ENCODE measurements at places on chromosomes 6 and 20.

GRCh38 chr6:137219664-137220252 is 573 bp upstream of the IFNGR1 start:
- no peak for DNase-seq
- no peaks in the 10 kb centered on the region for H3K27me3 ChIP-seq

- H3K36me3 ChIP-seq = no peaks in the 10 kb centered on the region
- H3K4me3 ChIP-seq = no peak overlapping the region
- no peaks in the 10 kb centered on the region for H3K4me1 ChIP-seq
- no peak for DNase-seq
- H3K27ac ChIP-seq = no peak overlapping the region
Measured at GRCh38 chr6:118580585-118581419, 32.7 kb downstream of the PLN start.

GRCh38 chr20:62133051-62133845 is 9.9 kb downstream of the PSMA7 start:
- no peak for DNase-seq
- H3K27ac ChIP-seq = no peak overlapping the region
- H3K36me3 ChIP-seq = peaks cover 87% of the 10 kb centered on the region

GRCh38 chr20:5973172-5973571 is 22.7 kb downstream of the MCM8 start:
- DNase-seq = no peak
- no peaks in the 10 kb centered on the region for H3K4me1 ChIP-seq
- H3K4me3 ChIP-seq = no peak overlapping the region

GRCh38 chr6:45483021-45483420 is 105.3 kb upstream of the SUPT3H start:
- peaks cover 26% of the 10 kb centered on the region for H3K4me1 ChIP-seq
- no peak overlapping the region for H3K27ac ChIP-seq
- H3K27me3 ChIP-seq = no peaks in the 10 kb centered on the region
- no peak overlapping the region for H3K4me3 ChIP-seq
- no peaks in the 10 kb centered on the region for H3K36me3 ChIP-seq
- no peak for DNase-seq

DNA sequence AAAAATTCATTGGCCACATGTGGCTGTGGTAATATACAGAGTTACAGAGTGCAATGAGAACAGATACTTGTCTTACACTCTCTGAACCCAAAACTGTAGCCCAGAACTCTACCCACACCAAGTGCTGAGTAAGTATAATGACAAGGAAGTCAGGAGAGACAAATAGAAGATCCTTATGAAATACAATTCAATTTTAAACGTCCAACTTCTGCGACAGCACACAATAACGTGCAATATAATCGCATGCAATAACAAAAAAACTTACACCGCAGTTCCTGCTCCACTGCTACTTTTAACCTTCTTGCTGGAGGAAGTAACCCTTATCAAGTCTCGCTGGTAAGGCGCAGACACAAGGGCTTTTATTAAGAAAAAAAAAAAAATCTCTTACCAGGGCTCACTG is 881 bp downstream of the SFT2D1 start:
- no peaks in the 10 kb centered on the region for H3K36me3 ChIP-seq
- H3K27ac ChIP-seq = peak overlapping the region; percentile 64
- no peaks in the 10 kb centered on the region for H3K27me3 ChIP-seq
- DNase-seq = peak; percentile 27

DNA sequence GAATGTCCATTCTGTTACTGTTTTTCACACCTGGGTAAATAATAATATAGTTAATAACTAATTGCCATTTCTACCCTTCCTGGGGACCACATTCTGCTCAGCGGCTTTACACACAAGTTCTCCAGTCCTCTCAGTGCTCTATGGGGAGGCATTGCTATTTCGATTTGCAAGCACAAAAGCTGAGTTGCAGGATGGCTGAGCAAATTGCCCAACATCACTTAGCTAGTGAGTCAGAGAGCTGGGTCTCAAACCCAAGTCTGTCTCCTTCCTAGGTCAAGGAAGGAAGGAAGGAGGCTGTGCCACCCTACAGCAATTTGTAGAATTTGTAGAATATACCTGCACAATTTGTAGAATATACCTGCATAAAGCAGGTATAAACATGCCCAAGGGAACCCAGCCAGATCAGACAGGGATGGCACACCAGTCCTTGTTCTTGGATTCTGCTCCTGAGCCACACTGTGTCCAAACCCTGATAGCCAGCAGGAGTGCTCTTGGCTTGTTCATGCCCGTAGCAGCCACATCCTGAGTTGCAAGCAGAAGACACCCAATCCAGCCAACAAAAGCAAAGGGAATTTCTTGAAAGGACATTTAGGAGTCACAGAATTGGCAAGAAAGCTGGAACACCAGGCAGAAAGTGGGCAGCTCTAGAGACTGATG is 56.9 kb downstream of the LY86 start:
- no peak for DNase-seq
- H3K4me1 ChIP-seq = no peaks in the 10 kb centered on the region
- H3K27me3 ChIP-seq = no peaks in the 10 kb centered on the region
- no peak overlapping the region for H3K27ac ChIP-seq

DNA sequence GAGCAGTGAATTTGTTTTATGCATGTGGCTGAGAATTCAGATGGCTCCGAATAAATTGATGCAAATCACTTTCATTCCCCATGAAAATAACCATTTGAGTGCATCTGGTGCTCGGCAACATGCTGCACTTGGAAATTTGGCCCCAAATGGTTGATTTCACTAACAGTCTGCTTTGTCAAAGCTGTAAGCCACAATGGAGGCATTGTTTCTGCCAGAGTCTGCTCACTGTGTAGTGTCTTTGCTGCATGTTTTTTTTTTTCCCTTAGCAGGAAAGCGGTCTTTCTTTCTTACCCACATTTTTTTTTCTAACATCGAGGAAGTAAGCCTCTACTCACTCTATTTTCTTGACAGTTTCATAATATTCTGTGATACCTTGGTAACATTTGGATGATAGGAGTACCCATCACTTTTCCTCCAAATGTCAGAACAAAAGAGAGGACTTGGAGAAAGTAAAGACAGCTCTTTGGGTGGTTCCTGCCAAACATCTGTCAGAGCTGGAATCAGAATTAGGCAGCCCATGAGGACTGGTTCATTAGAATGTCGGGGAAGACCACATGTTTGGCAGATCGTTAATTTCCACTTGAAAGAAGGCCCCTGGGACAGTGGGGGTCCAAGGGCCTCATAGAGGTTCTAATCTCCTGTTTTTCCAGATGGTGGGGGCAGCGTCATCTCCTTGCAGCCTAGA is 149.5 kb downstream of the DOK5 start:
- H3K4me1 ChIP-seq = no peaks in the 10 kb centered on the region
- DNase-seq = no peak
- no peaks in the 10 kb centered on the region for H3K27me3 ChIP-seq
- no peaks in the 10 kb centered on the region for H3K36me3 ChIP-seq
- no peak overlapping the region for H3K4me3 ChIP-seq

DNA sequence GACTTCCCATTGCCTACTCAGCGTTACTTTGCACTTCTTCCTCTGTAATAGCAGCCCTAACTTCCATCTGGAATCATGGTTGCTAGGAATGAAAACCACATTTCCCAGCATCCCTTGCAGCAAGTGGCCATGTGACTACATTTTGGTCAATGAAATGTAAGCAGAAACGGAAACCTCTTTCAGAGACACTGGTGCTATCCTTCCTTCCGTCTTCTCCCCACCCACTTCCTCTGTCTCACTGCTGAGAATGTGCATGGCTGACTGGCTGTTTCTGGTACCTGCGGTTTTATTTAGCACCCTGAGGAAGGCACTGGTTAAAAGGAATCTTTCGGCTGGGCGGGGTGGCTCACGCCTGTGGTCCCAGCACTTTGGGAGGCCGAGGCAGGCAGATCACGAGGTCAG is 107.4 kb downstream of the SCML4 start:
- no peaks in the 10 kb centered on the region for H3K27me3 ChIP-seq
- no peak overlapping the region for H3K4me3 ChIP-seq
- peaks cover 33% of the 10 kb centered on the region for H3K36me3 ChIP-seq
- no peak overlapping the region for H3K27ac ChIP-seq
- peak; percentile 92 for DNase-seq
- peaks cover 66% of the 10 kb centered on the region for H3K4me1 ChIP-seq

DNA sequence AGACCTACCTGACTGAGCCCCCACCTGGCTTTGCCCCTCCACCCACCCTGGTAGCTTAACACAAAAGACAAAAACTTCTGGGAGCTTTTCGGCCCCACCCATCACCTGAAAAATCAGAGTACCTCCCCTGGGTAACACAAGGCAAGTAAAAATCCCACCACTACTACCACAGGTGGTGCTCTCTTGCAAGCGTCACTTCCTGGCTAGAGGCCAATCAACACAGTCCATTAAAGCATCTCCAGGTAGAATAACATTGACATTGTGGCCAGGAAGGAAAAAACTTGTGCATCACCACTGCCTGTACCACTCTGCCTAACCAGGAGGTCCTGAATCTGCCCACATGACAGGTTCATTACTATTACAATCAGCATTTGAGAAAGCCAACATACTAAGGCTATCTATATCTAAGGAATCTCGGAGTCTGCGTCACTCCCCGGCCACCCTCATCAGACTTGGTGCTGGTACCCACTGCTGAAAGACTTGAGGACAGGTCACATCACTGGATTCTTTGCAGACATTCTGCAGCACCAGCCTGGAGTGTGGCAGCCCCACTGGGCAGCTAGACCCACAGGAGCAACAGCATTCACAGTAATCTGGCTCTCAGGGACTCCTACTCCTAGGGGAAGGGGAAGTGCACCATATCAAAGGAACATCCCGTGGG is 125.9 kb downstream of the CDK19 start:
- DNase-seq = peak; percentile 36
- H3K36me3 ChIP-seq = no peaks in the 10 kb centered on the region
- H3K4me1 ChIP-seq = peaks cover 30% of the 10 kb centered on the region
- H3K4me3 ChIP-seq = no peak overlapping the region

- DNase-seq = no peak
- H3K27me3 ChIP-seq = no peaks in the 10 kb centered on the region
- H3K4me3 ChIP-seq = no peak overlapping the region
Measured at GRCh38 chr6:165167861-165168260, 141.5 kb downstream of the C6orf118 start.

- no peak overlapping the region for H3K4me3 ChIP-seq
- peak overlapping the region; percentile 23 for H3K27ac ChIP-seq
- peaks cover 78% of the 10 kb centered on the region for H3K36me3 ChIP-seq
- no peak for DNase-seq
- no peaks in the 10 kb centered on the region for H3K4me1 ChIP-seq
Measured at GRCh38 chr6:4059115-4059777, 19.7 kb downstream of the FAM217A start.

DNA sequence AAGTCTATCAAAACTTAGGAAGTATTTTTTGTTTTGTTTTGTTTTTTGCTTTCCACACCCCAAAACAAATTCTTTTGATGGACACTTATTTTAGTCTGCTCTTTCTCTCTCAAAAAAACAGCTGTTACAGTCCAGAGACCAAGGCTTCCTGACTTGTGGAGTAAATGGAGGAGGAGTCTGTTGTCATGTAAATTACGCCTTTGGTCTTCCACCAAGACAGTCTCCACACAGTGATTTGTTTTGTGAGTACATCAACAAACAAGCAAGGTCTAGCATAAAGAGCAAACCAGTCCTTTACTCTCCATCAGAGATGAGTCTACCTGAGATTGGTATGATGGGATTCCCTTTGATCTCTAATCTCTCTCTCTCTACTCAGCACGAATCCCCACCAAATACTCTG is 588.0 kb upstream of the ARID1B start:
- no peak for DNase-seq
- no peak overlapping the region for H3K27ac ChIP-seq
- H3K27me3 ChIP-seq = no peaks in the 10 kb centered on the region
- no peaks in the 10 kb centered on the region for H3K4me1 ChIP-seq

GRCh38 chr20:35093267-35093884 is 769 bp upstream of the TRPC4AP start:
- peak overlapping the region; percentile 67 for H3K27ac ChIP-seq
- H3K27me3 ChIP-seq = no peaks in the 10 kb centered on the region
- peaks cover 32% of the 10 kb centered on the region for H3K4me1 ChIP-seq
- no peak for DNase-seq
- H3K36me3 ChIP-seq = no peaks in the 10 kb centered on the region

DNA sequence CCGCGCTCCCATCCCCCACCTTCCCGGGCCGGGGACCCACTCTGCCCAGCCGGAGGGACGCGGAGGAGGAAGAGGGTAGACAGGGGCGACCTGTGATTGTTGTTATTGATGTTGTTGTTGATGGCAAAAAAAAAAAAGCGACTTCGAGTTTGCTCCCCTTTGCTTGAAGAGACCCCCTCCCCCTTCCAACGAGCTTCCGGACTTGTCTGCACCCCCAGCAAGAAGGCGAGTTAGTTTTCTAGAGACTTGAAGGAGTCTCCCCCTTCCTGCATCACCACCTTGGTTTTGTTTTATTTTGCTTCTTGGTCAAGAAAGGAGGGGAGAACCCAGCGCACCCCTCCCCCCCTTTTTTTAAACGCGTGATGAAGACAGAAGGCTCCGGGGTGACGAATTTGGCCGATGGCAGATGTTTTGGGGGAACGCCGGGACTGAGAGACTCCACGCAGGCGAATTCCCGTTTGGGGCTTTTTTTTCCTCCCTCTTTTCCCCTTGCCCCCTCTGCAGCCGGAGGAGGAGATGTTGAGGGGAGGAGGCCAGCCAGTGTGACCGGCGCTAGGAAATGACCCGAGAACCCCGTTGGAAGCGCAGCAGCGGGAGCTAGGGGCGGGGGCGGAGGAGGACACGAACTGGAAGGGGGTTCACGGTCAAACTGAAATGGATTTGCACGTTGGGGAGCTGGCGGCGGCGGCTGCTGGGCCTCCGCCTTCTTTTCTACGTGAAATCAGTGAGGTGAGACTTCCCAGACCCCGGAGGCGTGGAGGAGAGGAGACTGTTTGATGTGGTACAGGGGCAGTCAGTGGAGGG is 2.8 kb downstream of the SOX4 start:
- no peaks in the 10 kb centered on the region for H3K36me3 ChIP-seq
- H3K4me1 ChIP-seq = peaks cover 30% of the 10 kb centered on the region
- H3K4me3 ChIP-seq = peak overlapping the region; percentile 47
- H3K27me3 ChIP-seq = peaks cover 48% of the 10 kb centered on the region

DNA sequence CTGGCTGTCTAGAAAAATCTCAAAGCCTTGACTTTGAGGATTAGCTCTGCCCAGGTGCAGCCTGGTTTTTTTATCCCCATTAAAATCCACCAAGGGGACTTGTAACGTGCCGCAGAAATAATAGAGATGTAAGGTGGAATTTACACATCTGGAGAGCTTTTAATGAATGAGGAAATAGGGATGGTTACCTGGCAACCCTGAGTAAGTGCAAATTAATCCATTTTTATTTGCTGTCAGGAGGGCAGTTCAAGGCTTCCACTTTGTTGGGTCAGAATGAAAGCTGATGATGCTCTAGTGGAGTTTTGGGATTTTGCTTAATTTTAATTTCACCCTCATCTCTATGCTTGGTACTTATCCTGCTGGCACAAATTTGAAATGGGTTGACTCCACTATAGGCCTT is 163.4 kb upstream of the CEP162 start:
- no peaks in the 10 kb centered on the region for H3K27me3 ChIP-seq
- H3K4me1 ChIP-seq = no peaks in the 10 kb centered on the region
- H3K36me3 ChIP-seq = no peaks in the 10 kb centered on the region
- no peak for DNase-seq

GRCh38 chr6:71349976-71350615 is 61.5 kb downstream of the OGFRL1 start:
- H3K4me1 ChIP-seq = no peaks in the 10 kb centered on the region
- DNase-seq = no peak
- no peaks in the 10 kb centered on the region for H3K27me3 ChIP-seq
- no peaks in the 10 kb centered on the region for H3K36me3 ChIP-seq
- no peak overlapping the region for H3K4me3 ChIP-seq

GRCh38 chr6:170091000-170091638 is 199.8 kb downstream of the DLL1 start:
- DNase-seq = no peak
- no peaks in the 10 kb centered on the region for H3K36me3 ChIP-seq
- H3K27me3 ChIP-seq = no peaks in the 10 kb centered on the region
- H3K4me3 ChIP-seq = no peak overlapping the region

GRCh38 chr6:54291146-54291545 is 17.1 kb upstream of the TINAG start:
- H3K4me1 ChIP-seq = no peaks in the 10 kb centered on the region
- H3K4me3 ChIP-seq = no peak overlapping the region
- no peak overlapping the region for H3K27ac ChIP-seq
- H3K36me3 ChIP-seq = no peaks in the 10 kb centered on the region

Data from CD4-positive, alpha-beta memory T cell (primary cell).